Activated gamma-delta T cell (primary cell): ENCODE measurements at places on chromosomes 4 and X.

DNA sequence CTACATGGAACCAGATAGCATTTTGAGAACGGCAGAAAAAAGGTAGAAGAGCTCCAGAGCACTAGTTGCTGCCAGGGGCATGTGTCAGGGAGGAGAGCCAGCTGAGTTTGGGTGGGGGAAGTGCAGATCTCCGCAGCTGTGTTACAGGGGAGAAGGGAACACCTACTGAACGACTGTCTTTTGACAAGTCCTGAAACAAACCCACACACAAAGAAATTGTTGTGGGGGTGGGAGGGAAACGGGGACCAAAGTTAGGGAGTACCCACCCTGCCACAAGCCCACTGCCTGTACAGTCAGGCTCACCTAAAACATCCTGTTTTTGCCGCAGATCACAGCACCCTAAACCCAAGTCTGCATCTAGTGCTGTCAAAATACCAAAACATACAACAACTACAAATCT is 55.5 kb downstream of the LEF1 start:
- DNase-seq, result no peak

GRCh38 chr4:123672987-123673386 is 276.4 kb downstream of the SPRY1 start:
- no peak for DNase-seq

DNA sequence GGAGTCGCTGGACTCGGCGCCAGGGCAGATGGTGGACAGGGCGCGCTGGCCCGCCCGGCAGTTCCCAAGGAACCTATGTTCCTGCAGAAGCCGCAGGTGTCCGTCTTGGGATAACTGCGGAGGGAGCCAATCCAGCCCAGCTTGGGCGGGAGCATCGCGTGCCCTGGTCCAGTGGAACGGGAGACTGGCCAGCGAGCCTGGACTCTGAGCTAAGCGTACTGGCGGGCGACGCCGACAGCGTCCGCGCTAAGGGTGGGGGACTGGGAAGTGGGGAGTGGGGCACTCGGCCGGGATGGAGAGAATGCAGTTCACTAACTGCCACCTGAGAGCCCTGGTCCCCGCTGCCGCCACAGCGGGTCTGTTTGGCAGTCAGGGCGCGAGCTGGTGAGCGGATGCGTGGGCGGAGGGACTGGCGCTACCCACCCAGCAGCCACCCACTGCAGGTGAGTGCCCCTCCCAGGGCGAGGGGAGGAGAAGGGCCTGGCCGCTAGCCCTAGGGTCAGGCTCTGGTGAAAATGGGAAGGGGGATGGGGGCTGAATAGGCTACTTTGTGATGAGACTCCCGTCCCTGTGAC is 1.3 kb upstream of the MAMLD1 start:
- no peak for DNase-seq

- no peak for DNase-seq
These were observed 1118.2 kb downstream of the ARAP2 start for GRCh38 chr4:35125995-35126712.

DNA sequence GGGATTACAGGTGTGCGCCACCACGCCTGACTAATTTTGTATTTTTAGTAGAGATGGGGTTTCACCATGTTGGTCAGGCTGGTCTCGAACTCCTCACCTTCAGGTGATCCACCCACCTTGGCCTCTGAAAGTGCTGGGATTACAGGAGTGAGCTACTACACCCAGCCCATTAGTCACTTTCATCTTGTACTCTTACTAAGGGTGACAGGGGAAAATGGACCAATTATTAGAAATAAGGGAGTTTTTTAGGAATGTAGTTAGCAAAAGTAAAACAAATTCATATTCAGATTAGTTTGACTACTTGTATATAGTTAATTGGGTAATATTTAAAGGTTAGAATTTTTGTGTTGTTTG is 26.1 kb downstream of the SMARCA5 start:
- no peak for DNase-seq

DNA sequence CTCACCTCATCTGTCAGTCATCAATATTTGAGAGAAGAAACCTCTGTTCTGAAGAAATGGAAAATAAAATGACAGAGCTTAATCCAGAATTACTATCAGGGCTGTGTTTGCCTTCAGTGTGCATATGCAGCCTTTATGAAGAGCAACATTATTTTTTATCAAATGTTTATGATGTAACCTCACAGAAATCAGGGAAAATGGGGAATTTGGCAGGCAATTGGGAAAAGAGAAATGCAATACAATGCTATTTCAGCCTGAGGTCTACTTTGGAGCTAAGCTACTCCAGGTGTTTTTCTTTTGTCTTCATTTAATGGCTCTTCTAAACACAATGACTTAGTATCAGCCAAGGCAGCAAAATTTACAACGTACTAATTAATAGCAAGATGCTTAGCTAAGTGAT is 241.1 kb upstream of the TET2 start:
- no peak for DNase-seq

DNA sequence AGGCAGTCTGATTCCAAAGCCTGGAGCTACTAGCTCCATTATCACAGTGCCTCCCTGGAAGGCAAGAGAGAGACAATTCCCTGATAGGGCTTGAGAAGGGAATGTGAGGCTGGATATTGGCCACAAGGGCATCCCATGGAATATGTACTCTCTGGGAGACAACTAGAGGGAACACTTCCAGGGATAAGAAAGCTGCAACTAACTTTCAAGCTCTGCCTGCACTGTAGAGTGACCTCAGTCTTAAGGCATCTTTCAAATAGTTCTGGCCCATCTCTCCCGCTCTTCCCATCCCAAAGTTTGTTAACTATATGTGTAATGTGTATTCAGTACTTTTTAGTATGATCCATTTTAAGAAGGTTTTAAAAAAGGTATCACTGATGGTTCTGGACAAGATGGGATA is 13.1 kb upstream of the RNF212 start:
- no peak for DNase-seq

DNA sequence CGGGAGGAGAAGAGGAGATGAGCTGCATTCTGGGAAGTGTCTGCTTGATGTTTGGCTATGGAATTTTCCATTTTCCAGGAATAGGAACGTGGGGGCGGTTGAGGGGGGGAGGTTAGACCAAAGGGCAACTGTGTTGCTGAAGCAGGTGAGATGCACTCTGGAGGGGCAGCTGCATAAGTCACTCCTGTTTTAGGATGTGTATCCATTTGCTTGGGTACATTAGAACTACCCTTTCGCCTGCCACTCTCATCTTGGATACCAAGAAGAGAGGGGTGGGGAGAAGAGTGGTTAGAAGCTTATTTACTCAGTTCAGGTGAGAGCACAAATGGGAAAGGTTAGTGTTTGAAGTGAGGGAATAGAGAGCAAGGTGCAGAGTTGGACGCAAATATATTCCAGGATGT is 934 bp upstream of the GPR119 start:
- no peak for DNase-seq

GRCh38 chrX:129726307-129727111 is 12.3 kb upstream of the XPNPEP2 start:
- no peak for DNase-seq

GRCh38 chr4:45350438-45350837 is 624.1 kb upstream of the GNPDA2 start:
- no peak for DNase-seq

DNA sequence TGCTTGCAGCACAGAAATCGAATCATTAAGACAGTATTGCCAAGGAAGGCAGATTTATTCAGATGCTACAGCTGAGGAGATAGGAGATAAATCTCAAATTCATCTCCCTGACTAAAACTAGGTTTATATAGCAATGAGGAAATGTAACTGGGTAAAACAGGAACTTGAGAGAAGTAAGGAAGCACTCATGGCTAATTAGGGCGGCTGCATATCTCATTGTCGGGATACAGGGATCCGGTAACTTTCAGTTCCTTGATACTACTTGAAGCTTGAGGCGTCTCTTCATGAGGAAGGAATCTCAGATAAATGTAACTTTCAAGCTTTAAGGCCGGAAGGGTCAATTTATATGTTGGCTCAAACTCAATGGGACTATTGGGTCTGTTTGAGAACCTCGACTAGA is 129.2 kb upstream of the WDR1 start:
- no peak for DNase-seq

DNA sequence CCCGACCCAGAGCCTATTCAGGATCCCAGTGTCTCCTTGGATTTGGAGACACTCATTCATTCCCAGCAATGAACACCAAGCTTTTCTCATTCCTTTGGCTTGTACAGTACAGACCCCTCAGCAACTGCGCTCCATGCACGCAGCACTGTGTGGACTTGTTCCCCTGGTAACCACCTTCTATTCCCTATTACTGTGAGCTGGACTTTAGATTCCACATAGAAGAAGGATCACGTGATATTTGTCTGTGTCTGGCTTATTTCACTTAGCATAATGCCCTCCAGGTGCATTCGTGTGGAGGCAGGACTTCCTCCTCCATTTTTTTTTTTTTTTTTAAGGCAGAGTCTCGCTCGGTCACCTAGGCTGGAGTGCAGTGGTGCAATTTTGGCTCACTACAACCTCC is 106.4 kb downstream of the PHKA2 start:
- no peak for DNase-seq

DNA sequence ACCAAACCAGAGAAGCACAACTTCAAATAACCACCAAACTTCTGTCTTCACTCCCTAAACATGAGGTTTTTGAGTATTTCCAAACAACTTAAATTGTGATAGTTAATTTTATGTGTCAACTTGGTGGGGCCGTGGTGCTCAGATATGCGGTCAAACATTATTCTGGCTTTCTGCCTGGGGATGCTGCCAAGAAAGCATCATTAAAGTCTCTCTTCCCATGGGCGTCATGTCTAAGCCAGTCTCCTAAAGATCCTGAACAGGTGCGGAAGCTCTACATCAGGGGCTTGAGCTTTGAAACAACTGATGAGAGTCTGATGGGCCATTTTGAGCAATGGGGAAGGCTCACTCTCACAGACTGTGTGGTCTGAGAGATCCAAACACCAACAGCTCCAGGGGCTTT is 24.1 kb upstream of the SOD3 start:
- DNase-seq, result no peak

DNA sequence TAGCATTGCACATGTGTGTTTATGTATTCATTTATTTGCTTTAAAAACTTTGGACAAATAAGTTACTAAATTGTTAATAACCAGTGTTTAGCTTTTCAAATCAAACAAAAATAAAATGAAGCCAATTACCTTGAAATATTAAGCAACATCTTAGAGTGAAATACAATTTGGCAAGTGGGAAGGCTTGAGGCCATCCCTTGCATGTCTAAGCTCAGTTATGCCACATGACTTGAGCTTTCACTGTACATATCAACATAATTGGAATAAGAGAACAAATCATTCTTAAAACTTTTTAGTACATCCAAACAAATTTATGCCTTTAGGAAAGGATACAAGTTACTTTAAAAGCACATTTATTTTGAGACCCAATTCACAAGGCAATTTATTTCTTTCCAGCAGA is 640.6 kb downstream of the SPRY1 start:
- no peak for DNase-seq

GRCh38 chrX:24839331-24839730 is 145.6 kb downstream of the POLA1 start:
- DNase-seq, result no peak

DNA sequence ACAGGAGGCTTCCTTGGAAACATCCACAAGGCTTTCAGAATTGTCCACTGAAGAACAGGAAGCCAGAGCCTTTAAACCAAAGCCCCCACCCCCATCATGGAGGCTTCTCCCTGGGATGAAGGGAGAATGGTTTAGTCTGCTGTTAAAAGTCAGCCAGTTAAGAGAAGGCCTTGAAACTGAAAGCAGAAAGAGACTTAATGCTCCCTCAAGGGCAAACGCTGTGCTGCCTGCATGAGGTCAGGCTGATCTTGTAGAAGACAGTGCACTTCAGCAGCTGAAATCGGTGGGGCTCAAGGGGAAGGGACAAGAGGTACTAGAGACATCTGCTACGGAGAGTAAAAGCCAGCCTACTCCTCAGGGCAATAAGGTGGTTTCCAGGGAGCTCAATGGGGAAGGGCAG is 69.0 kb downstream of the HPRT1 start:
- no peak for DNase-seq

GRCh38 chrX:9231491-9231890 is 197.6 kb upstream of the FAM9B start:
- no peak for DNase-seq

DNA sequence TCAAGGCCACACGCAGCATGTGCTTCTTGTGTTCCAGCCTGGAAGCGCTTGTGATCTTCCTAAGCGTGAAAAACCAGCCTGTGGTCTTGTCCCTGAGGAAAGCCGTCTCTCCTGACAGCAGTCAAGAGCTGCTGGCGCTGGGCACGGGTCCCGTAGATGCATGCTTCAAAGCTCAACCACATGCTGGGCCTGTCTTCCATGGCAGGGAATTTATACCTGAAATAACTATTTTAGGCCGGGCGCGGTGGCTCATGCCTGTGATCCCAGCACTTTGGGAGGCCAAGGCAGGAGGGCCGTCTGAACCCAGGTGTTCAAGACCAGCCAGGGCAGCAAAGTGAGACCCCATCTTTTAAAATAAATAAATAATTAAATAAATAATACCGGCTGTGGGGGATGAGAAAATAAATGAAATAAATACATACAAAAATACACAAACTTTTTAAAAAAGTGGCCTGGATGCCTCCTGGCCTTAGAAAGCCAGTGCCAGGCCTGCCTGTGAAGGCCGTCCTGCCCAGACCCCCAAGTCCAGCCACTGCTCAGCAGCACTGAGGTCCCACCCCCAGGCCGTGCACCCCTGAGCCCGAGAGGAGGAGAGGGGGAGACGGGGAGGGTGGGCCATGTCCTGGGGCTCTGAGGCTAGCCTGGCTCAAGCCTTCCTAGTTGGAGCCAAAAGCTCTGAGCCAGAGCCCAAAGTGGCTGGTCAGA is 10.4 kb downstream of the LRPAP1 start:
- DNase-seq, result no peak

DNA sequence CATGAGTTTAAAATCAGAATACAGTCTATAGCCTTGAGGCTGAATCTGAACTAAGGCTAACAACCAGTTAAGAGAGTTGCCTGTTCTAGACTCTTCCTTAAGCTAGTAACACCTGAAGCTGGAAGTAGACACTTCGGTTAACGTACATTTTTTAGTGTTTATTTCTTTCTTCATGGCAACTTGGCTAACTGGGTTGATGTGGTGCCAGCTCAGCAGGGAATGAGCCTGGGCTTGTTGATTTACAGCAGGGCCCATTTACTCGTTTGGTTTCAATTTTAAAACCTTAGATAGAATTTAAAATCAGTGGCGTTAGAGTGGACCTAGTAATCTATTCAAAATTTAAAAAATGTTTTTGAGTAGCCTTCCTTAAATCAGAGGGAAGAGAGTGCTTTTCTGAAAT is 137.6 kb upstream of the ESX1 start:
- DNase-seq, result no peak

- no peak for DNase-seq
These were observed 1106.5 kb downstream of the TECRL start for GRCh38 chr4:63302792-63303191.

- DNase-seq, result no peak
These were observed 145.2 kb upstream of the FTHL17 start for GRCh38 chrX:31217084-31217483.
